Uterus (tissue), 4 donors: ENCODE measurements at places on chromosomes 2 and 18. TPM values are rescaled to one million over a fixed set of nuclear protein-coding genes. Genes with fewer than 3 reads are reported as not detected.

- DNase-seq: no peak
- no peaks in the 10 kb centered on the region for H3K27me3 ChIP-seq
- H3K27ac ChIP-seq: no peak overlapping the region
- no peaks in the 10 kb centered on the region for H3K36me3 ChIP-seq
These were observed 66.8 kb upstream of the STPG4 start for GRCh38 chr2:47221946-47222345.

DNA sequence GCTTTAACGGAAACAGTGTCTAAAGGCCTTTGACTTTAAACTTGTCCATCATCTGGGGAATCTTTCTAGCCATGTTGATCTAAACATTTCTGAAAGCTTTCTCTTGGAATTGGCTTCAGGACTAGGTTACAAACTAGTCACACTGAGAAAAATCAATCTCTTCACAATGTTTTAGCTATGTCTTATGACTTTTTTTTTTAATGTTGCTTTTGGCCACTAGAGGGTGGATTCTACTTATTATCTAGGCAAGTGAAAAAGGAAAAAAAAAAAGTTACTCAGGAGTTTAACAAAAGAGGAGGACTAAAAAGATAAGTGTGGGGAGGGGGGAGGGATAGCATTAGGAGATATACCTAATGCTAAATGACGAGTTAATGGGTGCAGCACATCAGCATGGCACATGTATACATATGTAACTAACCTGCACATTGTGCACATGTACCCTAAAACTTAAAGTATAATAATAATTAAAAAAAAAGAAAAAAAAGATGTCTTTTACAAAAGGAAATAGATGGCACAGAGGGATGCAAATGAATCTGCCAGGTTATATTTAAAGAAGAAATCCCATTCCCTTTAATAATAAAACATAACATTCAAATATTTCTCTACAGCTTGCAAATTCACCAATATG is 160.4 kb upstream of the PID1 start:
- no peak for DNase-seq
- H3K4me3 ChIP-seq: no peak overlapping the region
- H3K36me3 ChIP-seq: no peaks in the 10 kb centered on the region
- H3K27me3 ChIP-seq: no peaks in the 10 kb centered on the region

DNA sequence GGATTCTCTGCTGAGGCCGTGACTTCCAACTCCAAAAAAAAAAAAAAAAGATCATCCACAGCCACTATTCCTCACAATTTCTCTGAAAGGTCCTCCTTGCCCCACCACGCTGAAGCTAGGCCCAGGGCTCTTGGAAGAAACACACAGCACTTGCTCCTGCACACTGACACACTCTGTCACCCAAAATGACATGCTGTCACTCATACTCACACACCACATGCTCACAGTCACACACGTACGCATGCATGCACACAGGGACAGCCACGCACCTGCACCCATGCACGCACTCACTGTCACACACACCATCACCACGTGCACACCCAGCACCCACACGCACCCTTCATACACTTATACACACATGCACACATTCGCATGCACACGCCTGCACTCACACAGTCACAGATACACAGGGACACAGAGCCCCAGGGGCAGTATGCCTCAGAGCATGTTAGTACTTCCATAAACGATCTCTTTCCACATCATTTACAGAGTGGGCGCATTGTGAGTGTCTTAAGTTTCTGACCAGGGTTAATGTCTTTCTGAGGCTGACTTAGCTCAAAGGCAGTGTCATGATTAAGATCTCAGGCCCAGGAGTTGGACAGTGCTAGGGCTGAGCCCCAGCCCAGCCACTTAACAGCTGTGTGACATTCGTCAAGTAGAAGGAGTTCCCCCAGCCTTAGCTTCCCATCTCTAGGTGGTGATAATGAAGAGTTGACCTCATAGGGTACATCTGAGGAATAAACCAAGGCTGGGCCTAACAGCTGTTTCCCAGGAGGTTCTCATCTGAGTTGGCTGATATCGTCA is 93.4 kb downstream of the GLI2 start:
- no peak overlapping the region for H3K4me3 ChIP-seq
- no peaks in the 10 kb centered on the region for H3K36me3 ChIP-seq
- no peak for DNase-seq

DNA sequence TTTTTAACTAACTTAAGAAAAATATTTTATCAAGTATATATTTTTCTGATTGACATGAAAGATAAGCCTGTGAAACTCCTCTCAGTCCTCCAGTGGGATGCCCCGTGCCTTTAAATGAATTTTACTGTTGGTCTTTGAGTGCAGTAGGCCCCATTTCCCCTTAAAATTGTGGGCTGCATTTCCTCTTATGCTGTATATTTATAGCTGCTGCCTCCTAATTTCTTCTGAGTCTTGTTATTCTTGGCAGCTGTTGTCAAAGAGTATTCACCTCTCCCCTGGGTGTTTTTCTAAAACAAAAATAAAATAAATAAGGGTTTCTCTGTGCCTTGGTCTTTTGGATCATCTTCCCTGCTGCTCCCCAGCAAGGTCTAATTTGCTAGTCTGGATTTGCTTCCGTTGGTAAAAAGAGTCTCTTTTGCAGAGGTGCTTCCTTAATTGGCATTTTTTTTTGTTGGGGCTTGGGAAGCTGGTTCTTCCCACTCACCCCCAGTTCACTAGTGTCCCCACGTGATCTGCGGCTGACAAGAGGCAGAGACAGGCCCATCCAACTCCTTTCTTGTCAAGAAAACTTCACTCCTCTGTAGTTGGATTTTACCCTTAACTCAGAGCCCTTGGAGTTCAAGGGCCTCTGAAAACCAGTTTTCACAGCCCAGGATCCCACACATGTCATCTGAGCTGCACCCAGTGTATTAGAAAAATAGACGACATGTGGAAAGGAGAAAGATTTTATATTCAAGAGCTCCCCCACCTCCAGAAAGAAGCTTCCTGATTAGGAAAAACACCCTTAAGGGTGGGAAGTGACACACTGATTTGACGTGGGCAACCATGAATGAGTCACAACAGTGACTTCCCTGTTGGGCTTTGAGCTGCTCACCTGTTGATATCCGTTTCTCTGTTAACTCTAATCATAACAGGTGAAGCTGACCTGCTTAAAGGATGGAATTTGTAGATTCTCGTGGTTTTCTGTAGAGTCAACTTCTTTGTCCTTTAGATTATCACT is 431.5 kb downstream of the DCDC2C start:
- no peak for DNase-seq
- H3K27ac ChIP-seq: no peak overlapping the region
- no peak overlapping the region for H3K4me3 ChIP-seq

- H3K4me3 ChIP-seq: no peak overlapping the region
- no peaks in the 10 kb centered on the region for H3K4me1 ChIP-seq
- no peak for DNase-seq
- no peaks in the 10 kb centered on the region for H3K27me3 ChIP-seq
- no peak overlapping the region for H3K27ac ChIP-seq
These were observed 415.3 kb upstream of the VWC2L start for GRCh38 chr2:213995400-213996105.

DNA sequence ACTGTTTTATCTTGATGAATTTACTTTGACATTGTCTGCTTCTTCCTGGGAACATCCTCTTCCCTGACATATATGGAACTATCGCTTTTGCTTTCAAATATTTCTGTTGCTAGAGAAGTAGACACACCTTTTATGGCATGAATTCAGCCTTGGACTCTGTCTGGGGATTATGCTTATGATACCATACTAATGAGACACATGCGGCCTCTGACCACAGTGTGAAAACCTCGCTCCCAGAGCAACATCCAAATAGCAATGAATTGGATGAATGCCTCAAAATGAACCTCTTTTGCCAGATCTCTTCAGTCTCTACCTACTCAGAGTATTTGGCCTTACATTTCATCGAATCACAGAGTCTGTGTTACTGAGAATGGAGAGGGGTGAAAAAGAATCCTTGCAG is 70.9 kb downstream of the PIEZO2 start:
- H3K4me1 ChIP-seq: no peaks in the 10 kb centered on the region
- no peak overlapping the region for H3K27ac ChIP-seq
- H3K36me3 ChIP-seq: no peaks in the 10 kb centered on the region
- no peak overlapping the region for H3K4me3 ChIP-seq
- DNase-seq: no peak
- no peaks in the 10 kb centered on the region for H3K27me3 ChIP-seq

DYSF gene
- total RNA-seq: 10.2 TPM

GALNT14 gene
- not detected for total RNA-seq

IL18R1 gene
- 4.8 TPM for total RNA-seq
